ENCODE measurements at places on chromosomes 4 and X.

- DNase-seq, result peak; percentile 50
Measured at GRCh38 chr4:33959519-33959918, 2284.8 kb downstream of the ARAP2 start.

DNA sequence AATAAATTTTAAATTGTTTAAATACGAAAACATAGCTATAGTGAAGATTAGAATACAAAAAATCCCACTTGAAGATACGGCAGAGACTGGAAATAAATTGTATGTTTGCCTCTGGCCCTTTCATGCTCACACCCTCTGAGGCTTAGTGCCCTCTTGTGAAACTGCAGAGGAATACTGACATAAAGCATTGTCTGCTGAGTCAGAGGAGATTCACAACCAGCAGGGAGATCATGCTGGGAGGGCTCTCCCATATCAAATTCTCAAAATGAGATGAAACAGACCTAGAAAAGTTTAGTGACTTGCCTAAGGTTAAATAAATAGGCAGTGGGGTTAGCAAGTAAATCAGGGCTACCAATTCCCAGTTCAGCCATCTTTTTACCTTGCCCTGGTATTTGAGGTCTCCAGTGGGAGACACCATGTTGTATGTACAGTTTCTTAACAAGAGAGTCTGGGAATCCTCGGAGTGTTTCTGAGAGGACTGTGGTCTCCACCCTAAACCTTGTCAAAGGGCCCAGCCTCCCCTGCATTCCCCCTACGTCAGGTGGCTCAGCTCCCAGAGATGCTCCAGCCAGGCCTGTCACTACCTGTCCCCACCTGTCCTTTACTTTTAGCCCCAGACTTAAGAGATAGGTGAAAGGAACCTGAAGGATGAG, 581.4 kb upstream of the DIPK2B start:
- DNase-seq, result no peak

- no peak for DNase-seq
Measured at GRCh38 chr4:87633243-87633642, 16.8 kb upstream of the DMP1 start.

GRCh38 chr4:183098019-183098722, 886 bp upstream of the WWC2 start:
- DNase-seq, result no peak

- DNase-seq, result no peak
Measured at GRCh38 chrX:123357941-123358340, 173.9 kb downstream of the GRIA3 start.

All from NCI-H2081 (cell line).